ENCODE measurements at places on chromosomes 13 and 19.

- no peak for DNase-seq
Measured at GRCh38 chr19:6023085-6023682, 45.2 kb upstream of the RANBP3 start.

DNA sequence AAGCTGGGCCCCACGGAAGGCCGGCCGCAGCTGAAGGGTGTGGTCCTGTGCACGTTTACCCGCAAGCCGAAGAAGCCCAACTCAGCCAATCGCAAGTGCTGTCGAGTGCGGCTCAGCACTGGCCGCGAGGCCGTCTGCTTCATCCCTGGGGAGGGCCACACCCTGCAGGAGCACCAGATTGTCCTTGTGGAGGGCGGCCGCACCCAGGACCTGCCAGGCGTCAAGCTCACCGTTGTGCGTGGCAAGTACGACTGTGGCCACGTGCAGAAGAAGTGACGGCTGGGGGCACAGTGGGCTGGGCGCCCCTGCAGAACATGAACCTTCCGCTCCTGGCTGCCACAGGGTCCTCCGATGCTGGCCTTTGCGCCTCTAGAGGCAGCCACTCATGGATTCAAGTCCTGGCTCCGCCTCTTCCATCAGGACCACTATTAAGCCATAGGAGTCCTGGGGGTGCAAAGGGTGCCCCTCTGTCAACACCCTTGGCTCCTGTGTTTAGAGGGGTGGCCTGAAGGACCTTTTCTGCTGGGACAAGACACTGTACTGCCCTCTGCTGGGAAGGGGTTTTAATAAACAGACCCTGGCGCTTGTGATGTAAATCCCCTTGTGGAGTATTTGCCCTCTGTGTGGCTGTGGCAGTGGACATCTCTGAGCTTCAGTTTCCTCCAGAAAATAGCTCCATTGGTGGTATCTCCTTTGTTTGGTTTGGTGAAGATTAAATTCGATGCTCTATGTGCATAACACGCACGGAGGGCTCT lies 1.9 kb downstream of the MRPS12 start:
- no peak for DNase-seq

- DNase-seq = no peak
Measured at GRCh38 chr13:30241532-30241931, 65.8 kb downstream of the KATNAL1 start.

DNA sequence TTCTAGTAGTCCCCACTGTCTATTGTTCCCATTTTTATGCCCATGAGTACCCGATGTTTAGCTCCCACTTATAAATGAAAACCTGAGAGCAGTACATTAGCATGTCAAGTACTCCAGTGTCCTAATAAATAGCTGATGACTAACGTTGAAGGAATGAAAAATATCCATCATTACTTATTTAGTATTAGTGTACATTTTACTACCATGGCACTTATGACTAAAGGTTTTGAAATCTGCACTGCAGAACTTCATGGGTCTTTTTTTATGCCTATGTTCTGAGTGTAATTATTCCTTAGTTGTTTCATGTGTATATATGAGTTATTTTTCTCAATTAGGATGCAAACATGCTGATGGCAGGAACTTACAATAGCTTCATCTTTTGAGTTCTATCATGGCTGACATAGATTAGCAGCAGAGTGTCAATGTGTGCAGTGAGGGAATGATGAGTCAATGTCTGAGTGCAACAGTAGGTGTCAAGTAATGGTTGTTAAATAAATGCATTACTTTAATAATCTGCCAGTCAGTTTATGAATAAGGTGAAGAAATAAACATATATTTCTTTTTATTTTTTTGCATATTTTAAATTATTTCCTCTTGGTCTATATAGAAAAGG lies 188.4 kb downstream of the ITGBL1 start:
- DNase-seq = no peak

GRCh38 chr13:73938372-73939070 lies 195.7 kb downstream of the KLF12 start:
- DNase-seq = no peak

DNA sequence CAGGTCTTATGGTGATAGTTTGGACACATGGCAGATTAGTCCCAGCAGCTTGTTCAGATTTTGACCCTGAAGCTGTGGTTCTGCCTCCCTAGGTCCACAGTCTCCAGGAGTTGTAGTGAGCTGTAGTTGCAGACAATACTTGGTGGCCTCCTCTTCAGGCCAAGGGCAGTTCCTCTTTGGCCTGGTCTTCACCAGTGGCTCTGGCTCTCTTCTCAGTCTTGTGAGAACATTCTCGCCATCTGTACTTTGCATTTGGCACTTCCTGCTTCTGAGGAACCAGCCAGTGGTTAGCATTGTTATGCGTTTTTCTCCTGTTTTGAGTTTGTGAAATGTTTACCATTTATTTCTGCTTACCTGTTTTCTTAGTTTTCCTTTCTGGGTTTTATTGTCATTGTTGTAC lies 40.7 kb downstream of the PCCA start:
- DNase-seq = no peak

DNA sequence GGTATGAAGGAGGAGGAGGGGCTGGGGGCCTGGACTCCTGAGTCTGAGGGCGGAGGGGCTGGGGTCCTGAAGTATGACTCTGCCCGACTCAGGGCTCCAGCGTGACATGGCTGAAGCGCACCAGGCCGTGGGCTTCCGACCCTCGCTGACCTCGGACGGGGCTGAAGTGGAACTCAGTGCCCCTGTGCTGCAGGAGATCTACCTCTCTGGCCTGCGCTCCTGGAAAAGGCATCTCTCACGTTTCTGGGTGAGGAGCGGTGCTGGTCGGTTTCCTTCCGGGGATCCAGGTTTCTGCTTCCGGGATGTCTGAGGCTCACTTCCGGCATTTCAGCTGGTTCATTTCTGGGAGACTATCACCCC lies 1.2 kb downstream of the CPT1C start:
- no peak for DNase-seq

- no peak for DNase-seq
Measured at GRCh38 chr13:102484329-102484728, 82.5 kb upstream of the FGF14 start.

GRCh38 chr13:73231471-73231870 lies 172.7 kb downstream of the KLF5 start:
- DNase-seq = no peak

DNA sequence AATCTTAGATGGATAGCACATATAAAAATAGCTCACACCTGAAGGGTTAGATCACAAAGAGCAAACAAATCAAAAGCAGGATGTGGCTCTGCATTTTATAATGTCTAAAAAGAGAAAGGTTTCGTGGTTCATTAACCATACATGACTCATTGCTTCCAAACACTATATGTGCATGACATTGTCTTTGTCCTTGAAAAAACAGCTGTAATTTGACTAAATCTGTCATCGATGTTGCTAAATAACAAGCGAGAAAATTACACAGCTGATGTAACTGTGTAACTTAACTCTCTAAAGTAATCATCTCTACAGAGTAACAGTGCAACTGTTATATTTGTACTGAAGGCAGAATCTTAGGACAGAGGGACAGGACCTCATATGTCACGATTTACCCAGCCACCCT lies 383.1 kb upstream of the GPC6 start:
- DNase-seq = peak; percentile 42
